Stimulated activated CD8-positive, alpha-beta memory T cell treated with anti-CD3 and anti-CD28 coated beads, Interleukin-2, amount 100 ng/mL, for 1 hour (primary cell): ENCODE measurements at places on chromosomes 1 and 21.

DNA sequence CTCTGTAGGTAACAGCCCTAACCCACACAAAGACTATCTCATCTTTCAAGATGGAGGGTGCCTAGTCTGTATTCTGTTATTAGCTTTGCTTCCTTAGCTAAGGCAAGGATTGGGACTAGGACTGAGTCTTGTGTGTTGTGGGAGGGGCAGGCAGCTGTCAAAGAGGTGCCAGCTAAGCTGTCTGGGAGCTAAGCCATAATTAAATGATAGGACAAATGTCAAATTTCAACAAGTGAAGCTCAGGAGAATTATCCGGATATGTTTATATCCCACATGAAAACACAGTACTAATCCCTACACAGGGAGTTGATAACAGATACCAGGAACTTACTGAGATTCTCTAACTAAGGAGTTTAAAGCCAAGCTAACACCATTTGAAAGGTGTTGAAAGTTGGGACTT, 70.5 kb upstream of the NGF start:
- DNase-seq: no peak

DNA sequence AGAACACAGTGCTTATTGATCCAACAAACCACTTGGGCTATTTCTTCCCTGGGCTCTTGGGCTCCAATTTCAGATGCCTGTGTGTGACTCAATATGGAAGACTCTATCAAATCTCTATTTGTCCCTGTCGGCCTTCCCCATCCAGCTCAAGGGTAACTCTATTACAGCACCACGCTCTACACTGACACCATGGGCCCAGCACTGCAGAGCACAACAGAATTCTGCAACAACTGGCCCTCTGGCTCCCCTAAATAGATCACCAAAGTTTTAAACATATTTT, 51.7 kb downstream of the CAPZB start:
- DNase-seq: no peak

DNA sequence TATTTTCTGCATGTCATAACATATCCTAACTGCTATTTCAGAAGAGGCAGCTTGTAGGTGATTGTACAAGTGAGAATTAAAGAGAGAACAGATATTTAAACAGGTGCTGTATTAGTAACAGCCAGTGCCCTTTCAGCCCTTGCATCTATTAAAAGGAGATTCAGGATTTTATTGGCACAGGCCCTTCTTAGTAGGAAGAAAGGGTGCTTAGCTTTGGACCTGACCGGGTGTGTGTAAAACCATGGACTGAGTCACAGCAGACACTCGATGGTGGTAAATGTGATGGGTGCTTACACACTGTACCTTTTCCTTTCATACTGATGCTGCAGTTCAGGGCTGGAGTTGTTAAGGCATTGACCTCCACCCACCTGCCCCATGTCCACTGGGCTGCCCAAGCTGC, 12.7 kb upstream of the CD101 start:
- no peak for DNase-seq

DNA sequence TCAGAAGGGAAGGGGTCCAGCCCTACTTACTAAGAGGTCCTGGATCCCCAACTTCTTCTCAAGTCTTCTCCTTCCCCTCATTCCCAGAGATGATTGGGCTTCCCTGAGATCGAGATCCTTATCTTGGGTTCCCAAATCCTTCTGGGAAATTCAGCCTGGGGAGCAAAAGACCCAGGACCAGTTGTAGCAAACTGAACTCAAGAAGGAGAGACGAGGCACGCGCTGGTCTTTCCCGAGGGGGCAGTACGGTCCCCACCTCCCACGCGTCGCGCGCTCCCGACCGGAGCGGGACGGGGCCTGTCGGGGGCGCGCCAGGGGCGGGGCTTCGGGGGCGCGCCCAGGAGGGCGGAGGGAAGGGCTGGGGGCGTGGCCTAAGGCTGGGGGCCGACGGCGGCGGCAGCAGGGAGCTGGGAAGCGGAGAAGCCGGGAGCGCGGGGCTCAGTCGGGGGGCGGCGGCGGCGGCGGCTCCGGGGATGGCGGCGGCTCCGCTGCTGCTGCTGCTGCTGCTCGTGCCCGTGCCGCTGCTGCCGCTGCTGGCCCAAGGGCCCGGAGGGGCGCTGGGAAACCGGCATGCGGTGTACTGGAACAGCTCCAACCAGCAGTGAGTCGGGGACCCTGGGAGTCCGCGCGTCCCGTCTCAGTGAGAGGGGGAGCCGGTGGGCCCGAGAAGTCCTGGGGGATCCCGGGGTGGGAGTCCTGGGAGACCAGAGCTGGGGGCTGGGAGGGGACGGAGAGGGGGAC, at the start of gene EFNA3:
TSS of gene EFNA3 (plus strand) at position 369 of the 741 bp plus-strand sequence. CDS start at position 474, 105 bp downstream.
- peak; percentile 38 for DNase-seq

GRCh38 chr21:43608225-43608624, 51.1 kb downstream of the HSF2BP start:
- no peak for DNase-seq

DNA sequence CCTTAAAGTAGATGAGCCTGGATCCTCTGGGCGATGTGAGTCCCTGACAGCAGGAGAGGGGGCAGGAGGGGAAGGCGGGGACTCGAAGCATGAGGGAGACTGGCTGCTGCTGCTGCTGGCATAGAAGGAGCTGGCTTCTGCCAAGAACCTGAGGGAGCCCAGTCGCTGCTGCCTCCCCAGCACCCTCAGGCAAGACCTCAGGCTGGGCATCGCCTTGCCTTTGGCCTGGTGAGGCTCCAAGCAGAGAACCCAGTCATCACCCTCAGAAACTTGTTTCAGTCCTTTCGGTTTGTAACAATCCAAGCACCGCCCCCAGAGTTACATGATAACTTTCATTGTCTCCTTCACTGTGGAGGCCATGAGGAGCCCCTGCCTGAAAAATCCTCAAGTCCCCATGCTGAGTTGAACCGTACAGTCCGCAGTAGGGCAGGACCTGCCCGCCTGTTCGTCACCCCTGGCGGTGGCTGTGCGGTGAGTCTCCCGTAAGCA, 38.8 kb downstream of the POFUT2 start:
- no peak for DNase-seq
